Suprapubic skin (tissue), 4 donors: ENCODE measurements at places on chromosomes 3 and 15.

DNA sequence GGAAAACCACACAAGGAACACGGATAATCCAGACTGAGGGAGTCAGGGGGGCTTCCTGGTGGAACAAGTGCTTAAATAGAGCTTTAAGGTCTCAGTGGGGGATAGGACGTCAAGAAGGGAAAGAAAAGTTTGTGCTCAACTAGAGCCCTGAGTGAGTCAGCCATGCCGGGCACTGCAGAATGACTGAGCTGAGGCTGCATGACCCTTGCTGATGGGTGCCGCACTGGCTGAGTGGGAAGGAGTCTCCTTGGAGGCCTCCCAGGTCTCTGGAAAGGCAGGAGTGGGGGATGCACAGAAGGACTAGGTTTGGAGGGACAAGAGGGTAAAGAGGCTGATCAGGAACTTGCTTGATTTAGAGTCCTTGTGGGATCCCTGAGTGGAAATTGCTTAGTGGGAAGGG lies 150.3 kb downstream of the RPLP1 start:
- H3K4me1 ChIP-seq = no peaks in the 10 kb centered on the region
- no peak overlapping the region for H3K4me3 ChIP-seq
- no peak overlapping the region for H3K27ac ChIP-seq
- H3K36me3 ChIP-seq = no peaks in the 10 kb centered on the region

- no peak overlapping the region for H3K27ac ChIP-seq
- DNase-seq = no peak
- peaks cover 6% of the 10 kb centered on the region for H3K4me1 ChIP-seq
- H3K4me3 ChIP-seq = no peak overlapping the region
- peaks cover 2% of the 10 kb centered on the region for H3K27me3 ChIP-seq
Measured at GRCh38 chr15:26098801-26099200, 235.7 kb upstream of the ATP10A start.

DNA sequence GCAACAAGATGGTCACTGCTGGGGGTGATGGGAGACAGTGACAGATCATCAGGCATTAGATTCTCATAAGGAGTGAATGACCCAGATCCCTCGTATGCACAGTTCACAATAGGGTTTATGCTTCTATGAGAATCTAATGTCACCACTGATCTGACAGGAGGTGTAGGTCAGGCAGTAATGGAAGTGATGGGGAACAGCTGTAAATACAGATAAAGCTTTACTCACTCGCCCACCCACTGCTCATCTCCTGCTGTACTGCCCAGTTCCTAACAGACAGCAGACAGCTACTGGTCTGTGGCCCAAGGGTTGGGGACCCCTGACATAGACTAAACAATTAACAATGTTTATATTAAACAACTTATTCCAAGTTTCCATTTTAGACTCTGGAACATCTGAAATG lies 25.4 kb downstream of the IFT80 start:
- no peak for DNase-seq
- H3K4me1 ChIP-seq = no peaks in the 10 kb centered on the region
- H3K4me3 ChIP-seq = no peak overlapping the region
- H3K27me3 ChIP-seq = no peaks in the 10 kb centered on the region
- peaks cover 25% of the 10 kb centered on the region for H3K36me3 ChIP-seq

GRCh38 chr15:56901931-56902330 lies 16.5 kb upstream of the TCF12 start:
- no peak for DNase-seq
- no peaks in the 10 kb centered on the region for H3K4me1 ChIP-seq
- no peak overlapping the region for H3K4me3 ChIP-seq
- H3K27me3 ChIP-seq = no peaks in the 10 kb centered on the region
- no peak overlapping the region for H3K27ac ChIP-seq
- H3K36me3 ChIP-seq = no peaks in the 10 kb centered on the region

DNA sequence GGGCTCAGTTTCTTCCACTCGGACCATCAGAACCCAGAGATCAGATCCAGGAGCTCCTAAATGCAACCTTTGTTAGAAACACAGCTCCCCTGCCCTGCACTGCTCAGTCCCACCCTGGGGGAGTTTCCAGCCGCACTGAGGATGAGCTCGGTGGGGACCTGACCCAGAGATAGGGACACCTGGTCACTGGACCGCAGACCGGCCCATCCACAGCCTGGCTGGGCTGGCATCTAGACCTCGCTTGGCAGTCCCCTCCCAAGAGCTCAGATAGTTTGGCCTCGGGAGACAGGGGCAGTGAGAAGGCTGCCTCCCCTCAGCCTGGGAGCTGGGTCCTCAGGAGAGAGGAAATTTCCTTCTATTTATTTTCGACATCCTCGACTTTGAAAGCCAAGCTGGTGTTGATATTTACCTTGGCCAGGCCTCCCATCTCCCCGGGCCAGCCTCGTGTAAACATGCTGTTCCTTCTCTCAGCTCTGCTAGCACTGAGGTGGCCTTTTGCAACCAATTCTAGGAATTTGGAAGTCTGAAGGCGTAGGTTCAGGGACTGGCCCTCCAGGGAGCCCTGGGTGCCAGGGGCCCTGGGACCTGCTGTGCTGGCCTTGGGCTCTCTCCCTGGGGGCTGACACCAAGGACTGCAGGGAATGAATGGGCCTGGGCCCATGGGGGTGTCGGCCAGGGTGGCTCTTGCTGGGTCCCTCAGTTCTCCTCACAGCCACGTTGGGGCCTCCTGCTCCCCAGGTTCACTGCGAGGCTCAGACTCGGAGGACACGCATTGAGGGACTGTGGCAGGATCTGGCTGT lies 90.1 kb downstream of the VGLL4 start:
- peaks cover 18% of the 10 kb centered on the region for H3K36me3 ChIP-seq
- H3K4me3 ChIP-seq = no peak overlapping the region
- no peaks in the 10 kb centered on the region for H3K27me3 ChIP-seq
- DNase-seq = no peak
- H3K27ac ChIP-seq = peak overlapping the region; percentile 64

DNA sequence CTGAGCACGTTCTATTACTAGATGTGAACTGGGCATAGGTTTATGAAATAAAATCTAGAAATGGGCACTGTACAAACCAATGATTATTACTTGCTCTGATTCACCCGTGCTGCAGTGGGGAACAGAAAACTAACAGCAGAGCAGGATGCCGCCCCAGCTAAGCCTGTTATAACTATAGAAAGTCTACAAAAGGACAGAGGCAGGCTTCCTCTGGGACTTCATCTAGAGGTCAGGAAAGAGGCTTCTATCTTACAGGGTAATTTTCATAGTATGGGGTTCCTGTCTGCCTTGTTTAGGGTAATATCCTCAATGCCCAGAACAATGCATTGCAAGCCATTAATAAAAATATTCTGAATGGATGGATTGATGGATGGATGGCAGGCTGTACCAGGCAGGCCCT lies 177.0 kb upstream of the TBL1XR1 start:
- H3K36me3 ChIP-seq = no peaks in the 10 kb centered on the region
- H3K4me3 ChIP-seq = no peak overlapping the region
- H3K27ac ChIP-seq = no peak overlapping the region
- no peaks in the 10 kb centered on the region for H3K27me3 ChIP-seq
- DNase-seq = no peak

DNA sequence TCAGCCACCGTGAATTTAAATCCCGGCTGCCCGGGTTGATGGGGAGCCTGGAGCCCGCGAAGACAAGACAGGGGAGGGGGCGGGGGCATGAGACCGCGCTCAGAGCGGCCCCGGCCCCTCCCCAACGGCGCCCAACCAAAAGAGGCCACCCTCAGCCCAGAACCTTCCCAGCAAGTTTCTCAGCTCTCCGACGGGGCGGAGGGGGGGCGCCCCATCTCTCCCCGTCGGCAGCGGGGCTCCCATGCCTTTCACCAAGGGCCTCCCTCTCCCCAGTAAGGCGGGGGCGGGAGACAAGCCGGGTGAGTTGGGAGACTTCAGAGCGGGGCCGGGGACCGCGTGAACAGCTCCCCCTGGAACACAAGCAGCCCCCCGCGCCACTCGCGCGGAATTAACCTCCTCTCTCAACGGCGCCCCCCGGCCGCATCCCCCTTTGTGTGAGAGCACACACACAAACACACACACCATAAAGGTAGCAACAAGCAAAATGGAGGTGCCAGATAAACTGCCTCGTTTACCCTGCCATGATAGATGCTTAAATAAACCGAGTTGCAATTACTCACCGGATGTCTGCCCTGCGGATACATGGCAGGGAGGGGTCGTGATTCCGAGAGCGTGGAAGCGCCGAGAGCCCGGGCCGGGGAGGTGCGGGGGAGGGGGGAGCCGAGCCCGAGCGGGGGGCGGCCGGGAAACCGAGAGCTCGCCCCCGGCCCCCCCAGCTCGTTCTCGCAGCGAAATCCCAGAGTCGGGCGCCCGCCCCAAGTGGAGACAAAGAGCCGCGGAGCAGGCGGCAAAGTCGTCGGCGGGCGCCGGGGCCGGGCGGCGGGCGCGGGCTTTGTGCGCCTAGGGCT lies 1.3 kb downstream of the TLE3 start:
- no peaks in the 10 kb centered on the region for H3K27me3 ChIP-seq
- peak overlapping the region; percentile 94 for H3K27ac ChIP-seq
- H3K4me1 ChIP-seq = peaks cover 73% of the 10 kb centered on the region
- H3K36me3 ChIP-seq = no peaks in the 10 kb centered on the region

DNA sequence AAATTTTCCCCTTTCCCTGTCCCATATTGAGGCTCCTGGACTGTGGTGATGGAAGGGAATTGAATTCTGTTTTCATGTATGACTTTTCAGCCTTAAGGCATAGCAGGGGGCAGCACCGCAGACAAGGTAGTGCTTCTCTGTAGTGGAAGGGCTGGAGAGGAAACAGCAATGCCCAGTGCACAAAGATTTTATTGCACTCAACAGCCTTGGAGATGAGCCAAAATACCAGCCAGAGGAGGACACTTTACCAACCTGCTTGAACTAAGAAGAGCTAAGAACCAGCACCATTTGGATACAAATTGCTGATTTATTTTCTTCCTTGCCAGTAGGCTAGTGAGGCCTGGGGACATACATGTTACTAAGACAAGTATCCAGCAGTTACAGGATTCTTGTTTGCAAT lies 98.7 kb downstream of the KCNMB2 start:
- no peak overlapping the region for H3K27ac ChIP-seq
- no peaks in the 10 kb centered on the region for H3K36me3 ChIP-seq

DNA sequence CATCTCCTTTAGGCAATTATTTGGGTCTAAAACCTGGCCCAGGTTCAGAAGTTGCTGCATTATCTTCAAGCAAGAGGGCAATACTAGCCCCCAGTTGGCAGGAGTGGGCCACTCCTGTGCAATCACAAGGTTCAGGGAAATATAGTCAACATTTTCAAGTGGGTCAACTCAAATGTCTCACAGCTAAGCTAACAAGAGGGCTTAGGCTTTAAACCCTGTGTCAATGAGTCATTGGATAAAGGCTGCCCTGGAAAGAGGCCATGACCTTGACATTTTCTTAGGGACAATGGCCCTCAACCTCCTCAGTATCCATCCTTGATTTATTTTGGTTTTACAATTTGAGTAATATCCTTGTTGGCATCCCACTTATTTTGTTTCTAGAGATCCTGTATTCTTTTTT lies 73.5 kb upstream of the DCP1A start:
- no peak overlapping the region for H3K4me3 ChIP-seq
- no peak overlapping the region for H3K27ac ChIP-seq
- DNase-seq = no peak
- no peaks in the 10 kb centered on the region for H3K4me1 ChIP-seq
- H3K27me3 ChIP-seq = peaks cover 3% of the 10 kb centered on the region

DNA sequence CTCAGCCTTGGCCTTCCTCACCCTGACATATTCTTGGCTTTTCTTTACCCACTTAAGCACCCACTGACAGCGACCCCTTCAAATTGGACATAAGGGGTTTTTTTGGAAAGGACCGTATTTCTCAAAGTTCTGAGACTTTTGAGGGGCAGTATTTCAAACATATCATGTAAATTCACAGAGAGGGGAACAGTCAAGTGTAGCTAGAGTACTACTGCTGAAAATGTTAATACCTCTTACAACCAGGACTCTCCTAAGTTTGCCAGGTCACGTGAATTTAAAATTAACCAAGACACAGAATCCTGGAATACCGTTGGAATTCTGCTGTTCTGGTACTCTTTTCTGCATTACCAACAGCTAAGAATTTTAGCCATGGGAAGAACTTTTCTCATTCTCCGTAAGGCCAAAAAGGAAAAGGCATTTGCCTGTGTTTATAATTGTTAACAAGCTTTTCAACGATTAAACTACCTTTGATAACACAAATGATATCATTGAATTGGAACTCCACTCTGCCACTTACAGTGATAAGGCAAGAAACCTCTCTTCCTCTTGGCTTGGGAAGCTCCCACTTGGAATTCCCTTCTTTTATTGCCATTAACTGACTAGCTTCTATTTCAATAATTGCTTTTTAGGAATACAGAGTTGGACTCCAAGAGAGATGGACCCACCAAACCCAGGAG lies 597 bp upstream of the GBE1 start:
- H3K36me3 ChIP-seq = no peaks in the 10 kb centered on the region
- peaks cover 39% of the 10 kb centered on the region for H3K4me1 ChIP-seq
- no peaks in the 10 kb centered on the region for H3K27me3 ChIP-seq
- peak overlapping the region; percentile 64 for H3K4me3 ChIP-seq
- DNase-seq = no peak
- peak overlapping the region; percentile 97 for H3K27ac ChIP-seq

DNA sequence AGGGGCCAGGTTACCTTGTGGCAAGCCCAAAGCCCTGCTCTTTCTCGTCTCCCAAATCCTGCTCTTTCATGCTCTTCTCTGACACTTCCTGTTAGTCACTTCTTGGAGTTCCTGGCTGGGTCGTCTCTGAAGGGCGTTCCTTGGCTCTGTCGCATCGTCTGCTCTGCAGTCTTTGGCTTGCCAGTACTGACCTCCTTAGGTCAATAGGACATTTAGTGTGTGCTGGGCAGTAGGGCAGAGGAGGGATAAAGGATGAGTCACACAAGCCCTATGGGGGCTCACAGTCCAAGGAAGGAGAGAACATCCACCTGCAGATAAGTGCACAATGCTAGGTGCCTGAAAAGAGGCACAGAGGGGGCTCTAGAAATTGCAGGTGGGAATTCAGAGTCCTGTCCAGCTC lies 87.5 kb downstream of the FAM43A start:
- peak overlapping the region; percentile 67 for H3K27ac ChIP-seq
- no peaks in the 10 kb centered on the region for H3K27me3 ChIP-seq
- H3K36me3 ChIP-seq = no peaks in the 10 kb centered on the region
- peaks cover 49% of the 10 kb centered on the region for H3K4me1 ChIP-seq

DNA sequence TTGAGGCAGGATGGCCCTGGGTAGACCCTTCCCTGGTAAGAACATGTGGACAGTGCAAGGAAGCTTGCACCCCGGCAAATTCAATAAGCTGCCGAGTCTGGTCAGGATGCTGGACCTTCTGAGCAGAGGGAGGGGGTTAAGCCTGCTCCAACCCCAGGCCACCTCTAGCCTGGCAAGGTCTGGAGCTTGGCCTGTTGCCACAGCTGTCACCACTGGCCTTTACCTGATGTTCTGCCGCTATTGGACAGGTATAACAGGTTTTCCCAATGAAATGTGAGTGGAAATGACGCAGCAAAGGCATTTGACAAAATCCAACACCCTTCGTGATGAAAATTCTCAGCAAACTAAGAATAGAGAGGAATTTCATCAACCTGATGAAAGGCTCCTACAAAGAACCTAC lies 699 bp upstream of the MESP1 start:
- peaks cover 16% of the 10 kb centered on the region for H3K4me1 ChIP-seq
- no peaks in the 10 kb centered on the region for H3K36me3 ChIP-seq
- DNase-seq = no peak
